ENCODE measurements at places on chromosomes 7 and 10.

GRCh38 chr7:47578579-47579270 lies 3.2 kb downstream of the TNS3 start:
- no peak for DNase-seq

- DNase-seq, result no peak
Observed at GRCh38 chr7:92517631-92518030, 10.7 kb downstream of the PEX1 start.

DNA sequence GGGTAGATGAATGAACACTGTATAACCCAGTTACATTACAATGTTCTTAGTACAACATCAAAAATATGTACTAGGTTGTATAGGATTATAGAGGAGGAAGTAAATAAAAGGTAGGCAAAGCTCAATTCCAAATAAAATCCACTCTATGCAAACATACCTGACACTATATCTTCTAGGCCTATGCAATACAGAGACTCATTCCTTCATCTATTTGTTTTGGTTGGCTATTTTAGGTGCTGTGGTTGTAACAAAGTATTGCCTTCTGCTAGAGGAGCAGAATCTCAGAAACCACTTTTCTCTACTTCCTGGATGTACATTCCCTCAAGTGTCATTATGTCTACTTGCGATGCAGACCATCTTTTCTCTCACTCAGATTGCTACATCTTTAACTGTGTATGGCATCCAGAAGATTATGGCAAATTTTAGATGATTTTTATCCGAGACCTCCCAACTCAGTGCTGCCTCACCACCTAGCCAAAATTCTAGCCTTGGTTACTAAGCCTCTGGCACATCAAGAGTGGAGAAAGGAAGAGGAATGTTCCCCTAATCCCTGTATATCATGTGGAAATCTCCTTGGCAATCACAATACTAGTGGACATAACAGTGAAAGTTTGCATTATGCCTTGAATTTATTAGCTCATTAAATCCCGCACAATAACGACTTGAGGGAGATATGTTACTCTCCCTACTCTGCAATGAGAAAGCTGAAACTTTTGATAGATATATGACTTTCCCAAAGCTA lies 5.5 kb upstream of the TFPI2 start:
- no peak for DNase-seq

DNA sequence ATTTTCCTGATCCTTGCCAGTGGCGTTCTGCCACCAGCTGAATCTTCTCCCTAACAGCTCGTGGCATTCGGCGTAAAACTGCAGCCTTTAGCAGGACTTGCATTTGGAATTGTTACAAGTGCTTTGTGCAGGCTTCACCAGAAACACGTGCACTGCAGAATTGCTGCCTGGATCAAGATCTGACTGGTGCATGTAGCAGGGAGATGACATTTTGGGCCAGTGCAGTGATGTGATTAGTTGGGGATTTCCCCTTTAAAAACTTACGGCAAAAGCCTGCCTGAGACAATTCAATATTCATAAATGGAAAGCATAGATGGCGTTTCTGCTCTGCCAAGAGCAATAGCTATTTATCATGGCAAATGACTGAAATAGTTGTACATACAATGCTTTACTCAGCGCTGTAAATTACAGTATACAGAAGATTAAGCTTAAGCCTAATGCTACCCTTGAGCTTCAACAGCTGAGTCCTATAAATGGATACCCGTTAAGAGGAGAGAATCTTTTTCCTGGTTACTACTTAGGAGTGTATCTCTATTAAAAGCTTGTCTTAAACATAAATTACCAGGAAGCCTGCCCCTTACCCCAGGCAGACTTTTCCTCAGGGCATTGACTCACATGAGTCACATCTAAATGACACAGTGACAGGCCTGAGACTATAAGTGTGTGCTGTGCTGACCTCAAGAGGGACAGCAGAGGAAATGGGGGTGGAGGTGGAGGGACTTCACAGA lies 106.3 kb downstream of the ATXN7L1 start:
- no peak for DNase-seq

DNA sequence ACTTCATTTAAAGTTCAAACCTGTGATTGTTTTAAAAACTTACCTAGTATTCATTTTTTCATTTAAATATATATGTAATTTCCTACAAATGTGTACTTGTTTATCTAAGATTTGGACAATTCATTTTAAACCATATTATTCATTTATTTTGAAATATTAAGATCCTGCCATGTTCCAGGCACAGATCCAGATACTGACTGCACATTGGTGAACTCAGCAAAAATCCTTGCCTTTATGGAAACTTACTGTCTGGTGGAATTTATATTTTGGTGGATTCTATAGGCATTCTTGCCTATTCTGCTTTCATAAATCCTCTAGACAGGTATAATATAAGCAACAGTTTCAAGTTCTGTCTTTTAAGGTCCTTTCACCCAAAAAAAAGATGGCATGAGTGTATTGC lies 48.3 kb upstream of the RPA3 start:
- no peak for DNase-seq

Measured in stimulated activated CD4-positive, alpha-beta T cell treated with anti-CD3 and anti-CD28 coated beads, Interleukin-12 subunit alpha, Interleukin-12 subunit beta, amount 100 ng/mL, for 48 hours (primary cell).